ENCODE measurements at places on chromosomes 3 and 15. TPM values are rescaled to one million over a fixed set of nuclear protein-coding genes. Genes with fewer than 3 reads are reported as not detected.
A peak's percentile ranks its signal among the peaks of the same experiment; 100 is the strongest.

- DNase-seq = peak; percentile 25
Measured at GRCh38 chr15:35437157-35437556, 108.8 kb downstream of the DPH6 start.

- DNase-seq = no peak
Measured at GRCh38 chr3:39347586-39347876, 18.0 kb downstream of the CCR8 start.

DNA sequence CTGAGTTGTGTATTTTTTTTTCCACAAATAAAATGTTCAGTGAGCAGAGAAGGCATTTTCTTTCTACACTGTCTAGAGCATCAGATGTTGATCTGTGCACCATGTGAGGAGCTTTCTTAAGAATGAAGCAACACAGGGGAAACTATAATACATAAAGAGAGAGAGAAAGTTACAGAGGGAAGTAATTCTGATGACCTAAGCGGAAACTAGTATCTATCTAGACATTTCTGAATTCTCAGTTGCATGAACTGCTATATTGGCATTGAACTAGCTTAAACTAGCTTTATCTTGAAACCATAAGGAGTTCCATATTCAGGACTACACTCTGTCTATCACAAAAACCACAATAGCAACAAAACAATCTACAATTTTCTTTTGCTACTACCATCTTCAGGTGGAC lies 822.4 kb downstream of the VGLL3 start:
- no peak for DNase-seq

DNA sequence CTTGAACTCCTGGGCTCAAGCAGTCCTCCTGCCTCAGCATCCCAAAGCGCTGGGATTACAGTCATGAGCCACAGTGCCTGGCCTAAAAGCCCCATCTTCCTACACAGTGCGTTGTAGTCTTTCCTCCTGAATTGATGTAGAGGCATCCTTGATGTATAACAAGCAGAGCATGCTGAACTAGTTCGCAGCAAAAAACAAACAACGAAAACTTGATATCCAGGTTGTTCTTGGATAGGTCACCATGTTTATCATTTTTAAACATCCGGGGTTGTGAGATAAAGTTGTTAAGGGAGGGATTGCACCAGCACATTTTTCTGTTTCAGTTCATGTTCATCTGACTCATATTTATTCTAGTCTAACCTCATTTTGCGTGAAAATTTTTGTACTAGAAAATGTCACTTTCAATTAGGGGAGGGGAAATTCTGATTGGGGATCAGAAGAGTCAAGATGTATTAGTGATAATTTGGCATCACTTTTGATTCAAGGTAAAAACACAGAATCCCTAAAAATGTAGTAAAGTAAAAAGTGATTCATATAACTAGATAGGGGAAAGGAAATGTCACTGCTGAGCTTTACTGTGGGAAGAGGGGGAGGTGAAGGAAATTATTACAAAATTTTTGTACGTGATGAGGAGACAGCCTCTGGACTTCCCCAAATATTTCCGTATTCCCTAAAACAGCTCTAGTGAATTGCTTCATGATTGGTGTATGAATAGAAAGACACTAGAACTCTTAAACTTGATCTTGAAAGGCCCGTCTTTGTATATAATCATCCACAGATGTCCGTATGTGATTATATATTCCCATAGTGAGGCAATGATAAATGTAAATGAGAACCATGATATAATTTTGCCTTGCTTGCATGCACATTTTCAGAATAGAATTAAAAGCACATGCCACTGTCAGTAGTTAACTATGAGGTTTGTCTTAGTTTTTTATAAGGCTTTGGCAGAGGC lies 22.9 kb downstream of the RAB8B start:
- DNase-seq = no peak

GRCh38 chr3:141413391-141413790 lies 45.1 kb downstream of the ZBTB38 start:
- DNase-seq = no peak

- DNase-seq = no peak
Measured at GRCh38 chr3:99713440-99713839, 75.0 kb downstream of the COL8A1 start.

DNA sequence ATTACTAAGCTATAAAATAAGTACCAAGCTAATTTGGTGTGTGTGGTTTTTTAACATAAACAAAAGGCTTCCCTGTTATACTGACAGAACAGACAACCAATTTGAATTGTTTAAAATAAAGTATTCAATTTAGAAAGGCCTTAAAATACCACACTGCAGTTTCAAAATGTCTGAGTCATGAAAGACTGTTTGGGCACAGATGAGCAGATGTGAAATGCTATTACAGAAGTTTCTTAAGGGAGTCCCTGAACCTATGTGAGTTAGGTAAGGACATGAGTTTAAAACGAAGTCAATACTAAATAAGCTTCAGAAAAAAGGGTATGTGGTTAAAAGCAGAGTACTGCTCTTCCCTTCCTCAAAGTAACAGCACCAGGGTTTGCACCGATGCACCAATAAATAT lies 69.7 kb upstream of the SETMAR start:
- DNase-seq = no peak

GRCh38 chr15:31586841-31587240 lies 260.2 kb downstream of the KLF13 start:
- no peak for DNase-seq

Gene ZNF620
- 1.0 TPM for total RNA-seq

Gene ZNF860
- total RNA-seq = 3.5 TPM

Gene COL6A5
- total RNA-seq = not detected

Gene FXR1
- total RNA-seq = 115 TPM

All from Caki2 (cell line).